ENCODE measurements at places on chromosomes 13 and 19. TPM values are rescaled to one million over a fixed set of nuclear protein-coding genes. Genes with fewer than 3 reads are reported as not detected.

The ZNF560 gene
- not detected for total RNA-seq

DNA sequence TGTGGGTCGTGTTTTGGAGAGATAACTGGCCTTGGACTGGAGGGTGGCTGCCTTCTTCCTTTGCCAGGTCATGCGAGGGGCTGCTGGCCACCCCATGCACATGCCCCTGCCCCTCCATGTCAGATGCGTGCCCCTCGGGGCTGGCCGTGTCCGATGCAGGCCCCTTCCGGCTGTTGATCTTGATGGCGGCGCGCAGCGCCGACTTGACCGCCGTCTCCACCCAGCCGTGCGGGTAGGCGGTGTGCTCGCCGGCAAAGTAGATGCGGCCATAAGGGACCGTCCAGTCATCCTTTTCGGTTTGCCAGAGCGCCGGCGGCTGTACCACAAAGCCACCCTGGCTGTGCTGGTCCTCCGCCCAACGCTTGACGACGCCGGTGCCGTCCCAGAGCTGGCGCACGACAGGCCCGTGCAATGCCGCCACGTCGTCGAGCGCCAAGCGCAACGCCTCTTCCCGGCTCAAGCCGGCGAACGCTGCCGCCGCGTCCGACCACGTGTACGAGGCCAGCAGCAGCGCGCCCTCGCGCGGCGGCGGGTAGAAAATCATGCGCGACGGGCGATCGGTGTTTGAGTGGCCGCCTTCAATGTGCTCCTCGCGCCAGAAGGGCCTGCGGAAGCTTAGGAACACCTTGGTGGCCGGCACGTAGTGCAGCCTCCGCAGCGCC is 6.9 kb downstream of the IL4I1 start:
- peak; percentile 53 for DNase-seq

The ZNF506 gene
- 2.3 TPM for total RNA-seq

DNA sequence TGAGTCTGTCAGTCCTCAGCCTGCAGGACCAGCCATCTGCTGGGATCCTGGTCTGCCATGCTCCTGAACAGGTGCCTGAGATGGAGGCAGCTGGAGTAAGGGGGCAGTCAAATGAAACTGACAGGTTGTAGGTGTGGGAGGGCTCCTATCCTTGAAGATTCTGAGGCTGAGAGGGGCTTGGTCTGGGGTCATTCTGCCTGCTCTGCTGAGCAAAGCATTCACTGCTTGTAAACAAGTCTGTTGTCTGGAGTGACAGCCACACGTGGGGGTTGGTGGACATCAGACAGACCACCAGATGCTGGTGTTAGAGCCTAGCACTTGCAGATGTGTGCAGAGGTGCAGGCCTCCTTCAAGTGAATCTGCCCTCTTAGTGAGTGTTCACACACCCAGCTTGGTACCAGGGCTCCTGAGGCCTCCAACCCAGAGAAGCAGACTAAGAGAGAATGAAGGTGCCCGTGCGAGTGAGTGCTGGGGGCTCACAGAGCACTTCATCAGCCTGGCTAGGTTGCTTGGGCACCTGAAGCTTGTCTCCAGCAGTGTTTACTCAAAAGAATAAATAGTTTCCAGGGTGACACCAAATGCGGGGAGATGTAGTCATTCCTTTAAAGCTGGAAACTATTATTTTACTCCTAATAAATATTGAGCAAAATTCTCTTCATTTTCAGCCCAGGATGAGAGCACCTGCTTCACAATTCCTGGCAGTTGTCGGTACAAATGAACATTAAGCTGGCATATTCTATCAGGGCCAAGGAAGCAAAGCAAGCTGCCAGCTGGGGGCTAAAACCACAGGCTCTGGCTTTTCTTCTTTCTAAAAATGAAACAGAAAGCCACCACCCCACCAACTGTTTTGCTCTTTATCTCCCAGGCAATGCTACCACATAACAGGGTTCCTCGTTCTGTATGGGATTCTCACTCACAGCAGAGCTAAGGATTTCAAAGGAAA is 82.3 kb downstream of the RNASEH2B start:
- no peak for DNase-seq

DNA sequence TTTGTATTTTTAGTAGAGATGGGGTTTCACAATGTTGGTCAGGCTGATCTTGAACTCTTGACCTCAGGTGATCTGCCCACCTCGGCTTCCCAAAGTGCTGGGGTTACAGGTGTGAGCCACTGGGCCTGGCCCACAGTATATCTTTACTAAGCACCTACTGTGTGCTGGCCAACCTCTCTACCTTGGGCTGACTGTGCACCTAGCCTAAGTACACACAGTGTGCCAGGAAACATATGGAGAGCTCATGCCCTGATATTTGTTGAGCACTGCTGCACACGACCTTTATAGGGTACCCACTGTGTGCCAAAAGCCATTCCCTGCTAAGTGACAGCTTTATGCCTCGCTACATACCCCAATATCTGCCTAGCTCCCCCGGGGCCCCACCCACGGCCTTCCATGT is 6.3 kb upstream of the ARHGAP45 start:
- no peak for DNase-seq

Measured in NCI-H460 (cell line).